NCI-H2029 treated with DMSO at 0.1 percent for 48 hours (cell line): ENCODE measurements at places on chromosomes 12 and 14.

GRCh38 chr12:131892711-131893604 lies 1.5 kb upstream of the ULK1 start:
- no peak for DNase-seq

DNA sequence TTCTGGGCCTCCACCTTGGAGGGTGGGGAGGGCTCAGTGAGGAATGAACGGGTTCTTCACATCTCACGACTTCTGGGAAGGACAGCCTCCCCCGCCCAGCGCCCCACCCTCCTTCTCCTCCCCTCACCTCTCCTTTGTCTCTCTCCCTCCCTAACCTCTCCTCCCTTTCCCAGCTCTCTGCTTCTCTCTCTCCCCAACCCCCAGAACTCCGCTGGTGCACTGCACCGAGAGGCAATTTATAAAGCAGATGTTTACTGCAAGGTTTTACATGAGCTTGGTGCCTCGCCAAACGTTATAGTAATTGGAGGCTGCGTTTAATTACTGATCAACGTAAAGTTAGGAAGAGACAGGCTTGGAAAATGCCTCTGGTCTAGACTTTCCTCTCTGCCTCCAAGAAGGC lies 42.9 kb upstream of the FAM222A start:
- no peak for DNase-seq

- no peak for DNase-seq
These were observed 34.9 kb downstream of the LIMA1 start for GRCh38 chr12:50248411-50248810.

DNA sequence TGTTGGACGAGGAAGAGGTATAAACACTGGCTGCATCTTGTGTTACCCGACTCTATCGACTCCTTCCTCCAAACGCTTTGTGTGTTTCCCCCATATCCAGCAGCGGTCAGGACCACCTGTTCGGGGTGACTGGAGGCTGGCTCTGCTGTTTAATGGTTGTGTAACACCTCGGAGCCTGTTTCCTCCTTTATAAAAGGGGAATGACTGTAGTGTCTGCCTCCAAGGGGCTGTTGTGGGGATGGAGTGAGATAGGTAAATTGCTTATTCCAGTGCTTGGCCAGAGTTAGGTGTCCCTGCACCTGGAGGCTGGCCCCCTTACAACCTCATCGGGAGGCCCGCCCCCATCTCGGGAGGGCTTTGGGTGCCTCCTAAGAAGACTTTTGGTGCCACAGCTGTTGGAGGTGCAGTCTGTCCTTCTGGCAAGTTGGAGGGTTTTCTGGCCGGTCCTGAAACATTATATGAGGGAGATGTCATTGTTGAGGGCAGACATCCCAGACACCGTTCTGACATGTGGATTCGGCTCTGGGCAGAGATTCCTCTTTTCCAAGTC lies 1.1 kb downstream of the MLXIP start:
- DNase-seq, result peak; percentile 33

GRCh38 chr12:15575671-15576541 lies 213.3 kb downstream of the EPS8 start:
- DNase-seq, result no peak

DNA sequence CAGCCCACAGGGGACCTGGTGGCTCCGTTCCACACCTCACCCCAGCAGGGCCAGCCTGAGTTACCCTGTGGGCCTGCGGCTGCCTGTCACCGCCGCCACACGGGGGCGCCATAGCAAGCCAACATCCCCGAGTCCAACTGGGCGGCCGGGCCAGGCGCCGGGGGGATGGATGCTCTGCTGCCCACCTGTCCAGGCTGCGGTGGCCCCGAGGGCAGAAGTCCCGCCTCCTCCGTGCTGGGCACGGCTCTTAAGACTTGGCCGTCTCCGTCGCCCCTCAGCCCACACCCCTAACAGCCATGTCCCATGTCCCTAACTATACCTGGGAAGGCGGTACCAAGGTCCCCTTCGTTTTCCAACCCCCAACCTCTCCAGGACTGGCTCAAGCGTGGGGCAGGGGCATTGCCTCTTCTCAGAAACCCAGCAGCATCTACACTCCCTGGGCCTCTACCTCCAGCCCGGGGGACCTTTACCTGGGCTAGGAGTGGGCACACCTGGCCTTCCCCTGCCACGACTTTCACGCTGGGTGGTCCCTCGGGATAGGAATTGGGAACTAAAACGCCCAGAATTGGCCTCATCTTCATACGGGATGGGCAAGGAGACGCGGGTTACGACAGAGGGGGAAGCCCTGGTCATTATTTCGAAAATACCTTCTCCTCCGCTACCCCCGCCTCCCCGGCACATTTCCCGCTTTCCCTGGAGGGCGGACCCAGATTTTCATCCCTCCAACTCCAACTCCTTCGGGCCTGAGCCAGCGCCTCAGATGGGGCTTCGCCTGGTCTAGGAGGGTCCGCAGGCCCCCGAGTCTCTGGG lies 1.1 kb upstream of the CYP46A1 start:
- no peak for DNase-seq

DNA sequence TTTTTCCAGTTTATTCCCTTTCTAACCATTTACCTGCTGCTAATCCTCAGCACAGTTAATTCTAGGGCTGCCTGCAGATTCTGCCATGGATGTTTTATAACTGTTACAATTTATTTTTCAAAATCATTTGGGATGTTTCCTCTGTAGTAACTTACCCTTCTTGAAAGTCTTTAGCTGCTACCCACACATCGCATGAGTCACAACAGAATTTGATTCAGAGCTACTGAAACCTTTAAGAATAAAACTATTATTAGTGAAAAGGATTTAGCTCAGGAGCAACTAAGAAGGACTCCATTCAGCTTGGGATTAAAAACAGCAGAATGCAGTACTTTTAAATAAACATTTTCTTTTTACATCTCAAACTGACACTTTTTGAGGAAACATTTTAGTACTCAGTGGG lies 41.7 kb upstream of the RGS6 start:
- no peak for DNase-seq

DNA sequence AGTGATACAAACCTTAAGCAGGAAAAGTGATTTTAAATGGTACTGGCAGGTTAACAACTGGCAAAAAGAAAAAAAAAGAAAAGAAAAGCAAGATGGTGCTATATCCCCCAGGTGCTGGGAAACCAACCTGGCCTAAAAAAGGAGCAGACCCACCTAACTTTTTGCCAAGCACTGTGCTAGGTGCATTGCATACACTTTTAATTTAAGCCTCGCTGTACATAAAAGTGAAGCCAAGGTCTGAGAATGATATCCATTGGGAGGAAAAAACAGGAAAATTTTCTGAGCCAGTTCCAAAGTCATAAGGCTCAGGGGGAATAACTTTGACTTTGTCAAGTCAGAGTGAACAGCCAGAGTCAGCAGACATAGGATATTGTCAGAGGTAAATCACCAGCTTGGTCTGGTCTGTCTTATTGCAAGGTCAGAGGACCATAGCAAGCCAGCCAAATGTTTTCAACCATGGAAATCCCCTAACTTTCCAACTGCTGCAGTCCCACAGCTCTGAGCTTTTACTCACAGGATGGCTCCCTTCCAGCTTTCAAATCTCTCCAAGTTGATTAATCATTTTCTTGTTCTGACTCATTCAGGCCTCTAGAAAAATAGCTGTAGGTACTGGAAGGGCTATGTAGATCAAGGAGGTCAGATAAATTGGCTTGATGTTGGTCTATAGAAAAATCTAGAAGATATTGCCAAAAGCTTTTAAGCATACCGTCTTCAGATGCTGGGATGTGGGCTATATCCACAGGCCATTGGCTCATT lies 412.9 kb downstream of the RAD51B start:
- no peak for DNase-seq

GRCh38 chr12:233615-233968 lies 19.6 kb upstream of the SLC6A12 start:
- no peak for DNase-seq

DNA sequence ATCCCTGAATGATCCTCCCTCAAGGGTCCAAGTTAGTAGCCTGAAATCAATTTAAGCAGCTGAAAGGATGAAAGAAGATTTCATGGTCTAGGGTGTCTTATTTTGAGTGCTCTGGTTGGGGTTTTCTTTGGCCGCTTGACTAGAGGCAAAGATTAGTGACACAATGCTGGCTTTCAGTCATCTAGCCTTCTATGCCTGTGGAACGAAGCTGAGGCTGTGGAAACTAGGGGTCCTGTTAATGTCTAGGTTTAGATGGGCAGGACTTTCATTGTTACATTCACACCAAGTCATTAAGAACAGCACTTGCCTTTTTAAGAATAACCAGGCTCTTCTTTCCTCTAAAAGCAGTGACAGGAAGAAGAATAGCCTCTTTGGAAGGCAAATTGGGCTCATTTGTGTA lies 253.8 kb upstream of the E2F7 start:
- no peak for DNase-seq

- no peak for DNase-seq
These were observed 9.6 kb upstream of the SMARCC2 start for GRCh38 chr12:56198836-56199235.

GRCh38 chr12:8080120-8080519 lies 2.0 kb upstream of the NECAP1 start:
- DNase-seq, result no peak

DNA sequence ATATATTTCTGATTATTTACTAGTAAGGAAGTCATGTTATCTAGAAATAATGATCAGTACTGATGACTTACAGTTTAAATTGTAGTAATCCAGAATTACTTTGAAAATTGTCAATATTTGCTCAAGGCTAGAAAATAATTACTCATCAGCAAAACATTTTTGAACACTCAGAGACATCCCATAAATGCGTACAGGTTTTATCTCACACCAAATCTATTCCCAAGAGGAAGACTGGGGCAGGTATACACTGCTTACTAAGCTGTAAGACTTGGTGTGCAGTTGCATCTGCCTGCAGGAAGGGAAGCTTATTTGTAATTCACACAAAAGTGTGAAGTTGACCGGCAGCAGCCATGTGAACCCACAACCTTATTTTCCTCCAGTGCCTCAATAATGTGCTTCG lies 146.4 kb downstream of the CCER1 start:
- no peak for DNase-seq

DNA sequence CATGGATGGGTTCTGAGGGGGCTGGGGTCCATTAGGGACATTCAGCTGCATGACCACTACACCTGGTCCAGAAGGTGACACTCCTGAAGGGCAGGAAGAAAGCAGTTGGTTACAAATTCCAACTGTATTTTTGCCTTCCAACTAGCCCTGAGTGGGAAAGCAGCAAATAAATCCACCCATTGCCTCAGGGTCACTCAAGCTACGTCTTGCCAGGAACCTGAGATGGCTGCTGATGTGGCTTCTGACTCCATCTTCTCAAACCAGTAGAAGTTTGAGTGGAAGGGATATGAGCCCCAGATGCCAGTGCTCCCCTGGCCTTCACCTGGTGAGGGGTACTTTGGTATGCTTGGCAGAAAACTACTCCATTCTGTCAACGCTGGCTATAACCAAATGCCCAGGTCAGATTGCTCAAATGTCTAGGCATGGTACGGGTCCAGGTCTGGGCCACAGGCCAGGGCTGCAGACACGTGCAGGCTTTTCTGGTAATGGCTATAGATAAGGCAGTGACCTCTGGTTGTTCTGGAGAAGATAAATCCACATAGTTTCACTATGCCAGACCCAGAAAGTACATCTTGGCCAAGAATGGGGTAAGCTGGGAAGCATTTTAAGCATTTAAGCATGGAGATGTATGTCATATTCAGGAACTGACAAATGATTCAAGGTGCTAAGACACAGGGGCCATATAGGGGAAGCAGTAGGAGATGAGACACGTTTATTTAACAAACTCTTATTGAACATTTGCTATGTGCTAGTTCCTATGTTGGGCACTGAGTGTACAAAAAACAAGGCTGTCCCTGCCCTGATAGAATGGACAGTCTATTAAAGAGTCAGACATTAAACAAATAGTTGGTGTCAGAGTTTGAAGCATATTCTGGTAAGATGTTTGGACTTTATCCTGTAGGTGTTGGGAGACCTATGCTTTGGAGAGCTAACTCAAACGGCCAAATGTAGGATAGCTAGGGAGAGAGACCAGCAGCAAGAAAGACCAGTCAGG lies 8.3 kb upstream of the STAC3 start:
- no peak for DNase-seq

DNA sequence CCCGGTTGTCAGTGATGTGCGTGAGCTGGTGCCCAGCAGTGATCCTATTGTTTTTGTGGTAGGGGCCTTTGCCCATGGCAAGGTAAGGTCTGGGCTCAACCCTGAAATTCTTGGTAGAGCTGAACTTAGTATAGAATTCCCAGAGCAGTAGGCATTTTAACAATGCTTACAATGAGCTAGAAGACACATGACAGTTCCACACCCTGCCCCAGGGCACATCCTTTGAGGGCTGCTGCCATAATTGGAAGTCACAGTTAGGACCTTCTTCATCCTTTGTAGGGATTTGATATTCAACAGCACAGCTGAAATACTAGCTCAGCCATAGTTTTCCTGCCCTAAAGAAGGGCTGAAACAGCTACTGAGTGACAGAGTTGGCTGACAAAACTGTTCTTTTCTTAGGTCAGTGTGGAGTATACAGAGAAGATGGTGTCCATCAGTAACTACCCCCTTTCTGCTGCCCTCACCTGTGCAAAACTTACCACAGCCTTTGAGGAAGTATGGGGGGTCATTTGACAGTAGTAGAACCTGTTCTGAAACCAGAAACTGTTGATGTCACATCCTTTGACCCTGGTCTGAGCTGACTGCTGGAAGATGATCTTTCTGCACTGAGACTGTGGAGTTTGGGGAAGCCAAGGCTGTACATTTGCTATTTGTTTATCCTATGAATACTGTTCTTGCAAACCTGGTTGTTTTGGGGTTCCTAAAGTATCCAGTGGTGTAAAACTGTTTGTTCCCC lies 4.8 kb downstream of the EMG1 start:
- DNase-seq, result no peak

DNA sequence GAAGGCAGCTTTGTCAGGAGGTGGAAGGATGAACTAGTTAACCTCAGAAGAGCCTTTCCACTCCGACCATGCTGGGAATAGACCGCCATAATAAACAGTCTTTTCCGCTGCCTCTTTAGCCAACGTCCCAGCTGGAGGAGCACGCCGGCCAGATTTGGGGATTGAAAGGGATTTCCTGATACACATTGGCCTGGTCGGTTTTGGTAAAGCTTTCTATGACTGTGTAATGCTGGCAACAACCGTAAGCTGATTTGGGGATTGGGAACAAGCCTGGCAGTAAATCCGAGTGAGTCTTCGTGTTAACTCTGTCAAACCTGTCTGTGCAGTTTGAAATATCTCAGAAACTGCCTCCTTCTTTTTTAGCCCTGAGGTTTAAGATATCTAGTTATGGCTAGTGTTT lies 87.0 kb downstream of the DAD1 start:
- DNase-seq, result no peak

GRCh38 chr14:83171761-83172160 lies 1638.1 kb upstream of the SEL1L start:
- DNase-seq, result no peak

- DNase-seq, result no peak
These were observed 40.7 kb downstream of the TNFAIP2 start for GRCh38 chr14:103164006-103164405.

GRCh38 chr12:26488351-26488750 lies 293.0 kb downstream of the SSPN start:
- no peak for DNase-seq

GRCh38 chr12:88658009-88658408 lies 77.7 kb upstream of the KITLG start:
- no peak for DNase-seq

GRCh38 chr12:120720987-120721801 lies 4.4 kb upstream of the ACADS start:
- no peak for DNase-seq
